Mesothelial cell of epicardium (in vitro differentiated cells): ENCODE measurements at places on chromosomes 7 and 10. TPM values are rescaled to one million over a fixed set of nuclear protein-coding genes. Genes with fewer than 3 reads are reported as not detected.

The NPM3 gene
- 42.4 to 45.6 TPM (median 45.2 TPM) in 3 replicates for total RNA-seq

The RBP3 gene
- total RNA-seq = not detected in 3 replicates

- no peak for DNase-seq
Observed at GRCh38 chr10:5095687-5096086, 1.5 kb downstream of the AKR1C3 start.

GRCh38 chr7:66443946-66444345, 184.7 kb upstream of the KCTD7 start:
- no peak for DNase-seq

- DNase-seq = no peak
Observed at GRCh38 chr10:113920875-113921274, 66.4 kb downstream of the NHLRC2 start.

DNA sequence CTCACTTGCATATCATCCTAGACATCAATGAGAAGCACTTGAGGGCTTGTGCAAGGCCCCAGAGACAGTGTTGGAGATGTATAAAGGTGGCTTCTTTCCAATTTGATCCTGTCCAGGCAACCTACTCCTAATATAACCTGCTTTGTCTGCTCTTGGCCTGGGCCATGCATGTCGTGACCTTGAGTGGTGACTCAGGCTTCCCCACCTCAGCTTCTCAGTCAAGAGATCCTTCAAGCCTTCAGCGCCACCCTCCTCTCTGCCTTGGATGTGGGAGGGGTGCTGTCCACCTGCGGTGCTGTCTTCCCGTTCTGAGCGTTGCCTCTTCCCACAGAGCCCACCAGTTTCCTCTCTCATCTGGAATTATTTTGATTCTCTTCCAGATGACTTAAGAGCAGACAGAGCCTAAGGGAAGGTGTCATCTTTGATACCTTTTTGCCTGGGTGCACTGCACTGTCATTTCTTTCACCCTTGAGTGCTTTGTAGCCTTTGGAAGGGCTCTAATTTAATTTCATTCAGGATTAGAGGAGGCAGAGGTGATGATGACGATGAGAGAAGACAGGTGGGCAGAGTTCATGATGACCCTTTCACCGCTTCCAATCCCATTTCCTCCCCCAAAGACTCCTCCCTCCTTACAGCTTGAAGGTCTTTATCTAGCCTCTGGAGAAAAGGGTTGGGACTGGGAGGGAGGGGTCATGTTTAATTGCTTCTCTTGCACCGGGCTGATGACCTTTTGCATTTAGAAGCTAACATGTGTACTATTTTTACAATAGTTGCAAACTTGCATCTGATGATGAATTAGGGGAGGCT, 6.9 kb downstream of the LSMEM1 start:
- no peak for DNase-seq

- DNase-seq = no peak
Observed at GRCh38 chr10:5663692-5664427, 2.5 kb downstream of the ASB13 start.

DNA sequence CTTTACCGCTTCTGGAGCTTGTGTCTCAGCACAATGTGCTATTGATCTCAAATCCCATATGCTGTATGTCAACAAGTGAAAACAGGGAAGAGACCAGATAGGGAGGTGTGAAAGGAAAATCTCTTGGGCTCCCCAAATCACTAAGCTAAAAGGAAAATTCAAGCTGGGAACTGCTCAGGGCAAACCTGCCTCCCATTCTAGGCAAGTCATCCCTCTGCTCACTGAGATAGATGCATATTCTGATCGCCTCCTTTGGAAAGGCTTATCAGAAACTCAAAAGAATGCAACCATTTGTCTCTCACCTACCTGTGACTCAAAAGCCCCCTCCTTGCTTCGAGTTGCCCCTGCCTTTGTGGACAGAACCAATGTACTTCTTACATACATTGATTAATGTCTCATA, 161.1 kb upstream of the LYZL1 start:
- no peak for DNase-seq

The OPALIN gene
- not detected in 3 replicates for total RNA-seq
